ENCODE measurements at places on chromosomes 16 and 17. TPM values are rescaled to one million over a fixed set of nuclear protein-coding genes. Genes with fewer than 3 reads are reported as not detected.

DNA sequence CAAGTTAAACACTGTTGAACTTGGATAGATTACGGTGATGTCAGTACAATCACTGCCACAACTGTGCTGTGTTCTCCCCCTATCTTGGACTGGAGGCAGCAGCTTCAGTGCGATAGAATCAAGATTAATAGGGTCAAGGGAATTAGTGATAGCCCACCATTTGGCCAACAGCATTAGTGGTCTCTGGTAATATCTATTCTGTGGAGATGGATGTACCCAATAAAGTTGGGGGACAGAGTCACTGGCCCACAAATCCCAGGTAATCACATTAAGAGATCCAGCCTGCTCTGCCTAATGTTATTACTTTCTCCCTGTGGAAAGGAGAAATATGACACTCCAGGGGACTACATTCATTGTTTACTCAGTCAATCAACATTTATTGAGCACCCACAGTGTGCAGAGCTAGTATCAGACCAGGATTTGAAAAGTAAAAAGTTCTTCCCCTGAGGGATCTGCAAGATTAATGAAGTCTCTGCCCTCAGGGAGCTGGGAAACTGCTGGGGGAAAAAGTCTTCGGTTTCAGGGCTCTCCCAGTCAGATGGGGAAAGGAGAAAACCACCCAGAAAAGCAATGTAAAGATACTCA is 23.6 kb upstream of the ATP5MC1 start:
- DNase-seq = no peak
- H3K27ac ChIP-seq = no peak overlapping the region
- peaks cover 8% of the 10 kb centered on the region for H3K36me3 ChIP-seq
- peaks cover 6% of the 10 kb centered on the region for H3K27me3 ChIP-seq
- H3K4me1 ChIP-seq = peaks cover 18% of the 10 kb centered on the region

EVPL gene
- not detected for total RNA-seq

GRCh38 chr16:8966817-8967131 is 3.1 kb upstream of the USP7 start:
- H3K27ac ChIP-seq = no peak overlapping the region
- H3K27me3 ChIP-seq = peaks cover 15% of the 10 kb centered on the region
- peaks cover 10% of the 10 kb centered on the region for H3K36me3 ChIP-seq
- peaks cover 7% of the 10 kb centered on the region for H3K4me1 ChIP-seq
- no peak for DNase-seq

ANKS4B gene
- not detected for total RNA-seq

MT1A gene
- total RNA-seq = not detected

NLRP1 gene
- total RNA-seq = 7.8 TPM

Measured in endothelial cell (in vitro differentiated cells).